COR-L47 (cell line): ENCODE measurements at places on chromosomes 4 and X.

DNA sequence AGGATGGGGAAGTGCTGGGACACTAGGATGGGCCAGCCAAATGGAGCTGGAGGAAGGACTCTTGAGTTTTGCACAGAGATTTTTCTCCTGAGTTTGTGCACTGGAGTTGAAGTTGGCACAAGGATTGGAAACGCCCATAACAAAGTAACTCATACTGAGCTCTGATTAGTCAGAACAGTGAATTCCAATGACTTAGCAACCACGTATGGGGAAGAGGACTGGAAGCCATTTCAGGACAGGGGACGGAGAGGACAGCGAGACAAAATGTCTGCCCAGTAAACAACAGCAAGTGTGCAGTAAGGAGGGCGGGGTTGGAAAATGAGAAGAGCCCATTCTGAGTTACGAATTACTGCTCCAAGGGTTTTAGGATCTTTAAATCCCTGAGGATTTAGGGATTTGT is 5.9 kb downstream of the RIPPLY1 start:
- DNase-seq: no peak

GRCh38 chr4:140648716-140649308 is 80.1 kb upstream of the UCP1 start:
- no peak for DNase-seq

DNA sequence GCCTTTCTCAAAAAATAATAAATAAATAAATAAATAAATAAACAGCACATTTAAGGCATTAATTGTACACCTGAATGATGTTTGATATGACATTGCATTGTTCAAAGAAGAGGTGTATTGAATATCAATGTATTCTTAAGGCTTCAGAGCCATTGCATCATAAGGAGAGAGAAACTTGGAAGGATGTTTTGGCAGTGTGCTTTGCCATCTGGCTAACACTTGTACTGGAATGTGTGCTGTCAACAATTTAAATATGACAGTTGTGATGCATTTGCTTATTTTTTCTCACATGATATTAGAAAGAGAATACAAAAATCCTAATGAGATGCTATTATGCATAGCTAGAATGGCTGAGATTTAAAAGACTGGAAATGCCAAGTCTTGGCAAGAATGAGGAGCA is 67.8 kb downstream of the FAM133A start:
- DNase-seq: no peak

DNA sequence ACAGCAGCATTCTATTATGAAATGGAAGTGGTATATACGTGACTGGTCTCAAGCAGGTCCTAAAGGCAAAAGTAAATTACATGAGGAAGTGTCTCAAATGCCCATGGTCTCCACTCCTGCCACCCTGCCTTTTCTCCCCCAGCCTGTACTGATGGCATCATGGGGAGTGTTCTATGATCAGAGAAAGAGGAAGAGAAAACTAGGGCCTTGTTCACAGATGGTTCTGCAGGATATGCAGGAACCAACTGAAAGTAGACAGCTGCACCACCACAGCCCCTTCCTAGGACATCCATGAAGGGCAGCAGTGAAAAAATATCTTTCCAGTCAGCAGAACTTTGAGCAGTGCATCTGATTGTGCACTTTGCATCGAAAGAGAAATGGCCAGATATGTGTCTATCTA is 901.5 kb downstream of the ARAP2 start:
- DNase-seq: no peak

DNA sequence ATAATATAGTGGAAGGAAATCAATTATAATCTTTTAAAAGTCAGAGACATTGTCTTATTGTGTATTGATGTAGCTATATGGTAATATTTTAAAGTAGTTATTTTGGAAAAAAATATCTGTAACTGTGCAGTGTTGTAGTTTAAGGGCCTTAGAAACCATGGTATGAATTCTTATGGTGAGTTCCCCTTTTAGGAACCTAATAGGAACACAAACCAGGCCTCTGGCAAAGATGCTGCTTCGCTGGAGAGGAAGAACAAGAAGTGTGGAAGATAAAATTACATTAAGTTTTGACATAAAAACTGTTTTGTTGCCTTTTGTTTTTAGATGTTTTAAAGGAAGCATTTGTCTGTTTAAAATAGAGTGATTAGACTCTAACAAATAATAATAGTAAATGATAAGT is 10.9 kb upstream of the TMPRSS11D start:
- no peak for DNase-seq

DNA sequence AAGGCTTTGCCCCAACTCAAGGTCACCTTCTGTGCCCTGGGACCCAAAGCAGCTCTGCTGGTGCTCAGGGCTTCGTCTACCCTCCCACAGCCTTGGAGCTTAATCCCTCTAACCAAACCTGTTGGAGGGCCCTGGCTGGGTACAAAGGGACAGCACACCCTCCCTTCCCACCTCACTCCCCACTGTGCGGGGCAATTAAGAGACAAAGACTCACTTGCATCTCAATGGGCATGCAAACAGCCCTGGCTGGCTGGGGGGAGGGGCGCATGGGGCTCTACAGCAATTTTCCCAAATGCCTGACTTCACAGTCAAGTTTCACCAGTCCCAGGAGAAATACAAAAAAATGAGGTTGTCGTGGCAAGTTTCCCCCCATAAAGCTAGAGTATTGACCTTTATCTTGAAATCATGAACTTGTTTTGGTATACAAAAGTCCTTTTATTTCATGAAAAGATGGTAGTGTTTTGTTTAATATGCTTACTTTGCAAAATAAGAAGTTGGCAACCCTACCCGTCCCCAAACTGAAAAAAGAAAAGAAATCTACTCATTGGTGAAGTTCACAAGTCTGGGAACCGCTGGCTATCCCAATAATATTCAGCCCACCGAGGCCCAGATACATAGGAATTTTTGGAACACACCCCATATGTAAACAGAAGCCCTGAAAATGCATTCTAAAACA is 4.1 kb upstream of the CD99L2 start:
- peak; percentile 34 for DNase-seq

- peak; percentile 96 for DNase-seq
Observed at GRCh38 chr4:118684873-118685811, at the start of gene METTL14. TSS of gene METTL14 (plus strand) at chr4:118685392. CDS start at chr4:118685535, 143 bp downstream.

- no peak for DNase-seq
Observed at GRCh38 chr4:155599085-155599484, 67.6 kb upstream of the GUCY1A1 start.

- no peak for DNase-seq
Observed at GRCh38 chrX:74179071-74179470, 124.9 kb upstream of the ZCCHC13 start.

GRCh38 chrX:18390941-18391538 is 34.4 kb upstream of the CDKL5 start:
- peak; percentile 20 for DNase-seq

DNA sequence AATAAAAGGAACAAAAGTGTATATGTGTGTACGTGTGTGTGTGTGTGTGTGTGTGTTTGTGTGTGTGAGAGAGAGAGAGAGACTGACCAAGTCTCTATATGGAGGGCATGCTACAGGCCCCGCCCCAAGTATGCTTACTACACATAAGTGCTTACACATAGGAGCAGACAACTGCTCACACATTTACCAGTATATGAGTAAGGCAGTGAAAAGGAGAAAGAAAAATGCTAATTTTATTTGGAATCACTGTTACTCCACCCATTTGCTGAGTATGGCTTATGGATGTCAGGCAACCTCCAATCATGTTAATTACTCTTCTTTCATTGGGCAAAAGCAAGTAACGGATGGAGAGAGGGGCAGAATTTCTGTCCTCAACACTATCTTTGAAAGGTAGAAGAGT is 107.6 kb upstream of the STK26 start:
- no peak for DNase-seq

DNA sequence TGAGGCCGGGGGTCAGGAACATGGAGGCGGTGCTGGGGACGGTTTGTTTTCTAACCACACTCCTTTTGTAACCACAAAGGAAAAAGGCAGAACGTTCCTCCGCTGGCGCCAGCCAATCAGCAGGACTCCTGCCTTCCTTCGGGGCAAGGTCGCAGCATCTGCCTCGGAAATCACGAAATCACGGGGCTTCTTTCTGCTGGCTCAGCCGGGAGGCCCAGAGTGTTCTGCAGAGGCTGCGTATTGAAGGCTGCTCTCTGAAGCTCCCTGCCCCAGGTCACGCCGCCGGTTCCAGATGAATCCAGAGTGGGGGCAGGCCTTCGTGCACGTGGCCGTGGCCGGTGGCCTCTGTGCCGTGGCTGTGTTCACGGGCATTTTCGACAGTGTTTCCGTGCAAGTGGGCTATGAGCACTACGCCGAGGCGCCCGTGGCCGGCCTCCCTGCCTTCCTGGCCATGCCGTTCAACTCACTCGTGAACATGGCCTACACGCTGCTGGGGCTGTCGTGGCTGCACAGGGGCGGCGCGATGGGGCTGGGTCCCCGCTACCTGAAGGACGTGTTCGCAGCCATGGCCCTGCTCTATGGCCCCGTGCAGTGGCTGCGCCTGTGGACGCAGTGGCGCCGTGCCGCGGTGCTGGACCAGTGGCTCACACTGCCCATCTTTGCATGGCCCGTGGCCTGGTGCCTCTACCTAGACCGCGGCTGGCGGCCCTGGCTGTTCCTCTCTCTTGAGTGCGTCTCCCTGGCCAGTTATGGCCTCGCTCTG is 9.4 kb downstream of the TMEM187 start:
- DNase-seq: no peak

GRCh38 chr4:575281-576141 is 584 bp downstream of the TMEM271 start:
- peak; percentile 29 for DNase-seq

- no peak for DNase-seq
Observed at GRCh38 chr4:4583606-4584005, 41.8 kb upstream of the STX18 start.

DNA sequence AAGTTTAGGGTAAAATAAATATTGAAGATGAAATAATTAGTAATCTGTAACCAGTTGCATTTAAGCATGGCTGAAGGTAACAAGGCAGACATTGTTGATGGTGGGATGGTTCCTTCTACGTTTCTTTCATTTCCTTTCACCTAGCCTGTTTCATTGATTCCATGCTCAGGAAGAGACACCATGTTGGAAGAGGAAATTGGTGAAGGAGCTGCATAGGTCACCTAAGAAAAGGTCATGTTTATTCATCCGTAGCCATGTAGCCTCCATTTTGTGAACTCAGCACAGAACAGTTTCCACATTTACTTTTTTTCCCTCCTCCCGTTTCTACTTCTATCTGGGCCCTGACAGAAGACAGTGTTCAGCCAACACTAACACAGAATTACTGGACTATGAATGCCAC is 3.8 kb downstream of the ADH1B start:
- no peak for DNase-seq

- no peak for DNase-seq
Observed at GRCh38 chr4:55887594-55887993, 34.1 kb downstream of the EXOC1 start.

DNA sequence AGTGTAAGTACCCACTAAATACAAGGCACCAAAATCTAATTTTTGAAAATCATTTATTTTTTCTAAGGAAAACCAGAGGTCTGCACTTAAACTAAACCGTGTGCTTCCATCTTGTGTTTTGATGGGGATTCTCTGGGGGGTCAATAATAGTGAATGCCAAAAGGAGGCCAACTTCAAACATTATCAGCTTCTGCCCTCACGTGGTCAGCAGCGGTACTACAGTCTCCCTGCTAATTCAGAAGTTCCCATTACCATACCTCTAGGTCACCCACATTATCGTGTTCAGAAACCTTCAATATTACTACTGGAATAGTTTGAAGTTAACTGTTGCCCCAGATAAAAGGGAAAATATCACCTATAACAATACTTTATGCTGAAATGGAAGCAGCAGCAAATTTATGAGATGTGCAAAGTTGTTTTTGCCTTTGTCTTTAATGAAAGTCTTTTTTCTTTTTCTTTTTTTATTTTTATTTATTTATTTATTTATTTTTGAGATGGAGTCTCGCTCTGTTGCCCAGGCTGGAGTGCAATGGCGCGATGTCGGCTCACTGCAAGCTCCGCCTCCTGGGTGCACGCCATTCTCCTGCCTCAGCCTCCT is 17.3 kb downstream of the CTPS2 start:
- no peak for DNase-seq

DNA sequence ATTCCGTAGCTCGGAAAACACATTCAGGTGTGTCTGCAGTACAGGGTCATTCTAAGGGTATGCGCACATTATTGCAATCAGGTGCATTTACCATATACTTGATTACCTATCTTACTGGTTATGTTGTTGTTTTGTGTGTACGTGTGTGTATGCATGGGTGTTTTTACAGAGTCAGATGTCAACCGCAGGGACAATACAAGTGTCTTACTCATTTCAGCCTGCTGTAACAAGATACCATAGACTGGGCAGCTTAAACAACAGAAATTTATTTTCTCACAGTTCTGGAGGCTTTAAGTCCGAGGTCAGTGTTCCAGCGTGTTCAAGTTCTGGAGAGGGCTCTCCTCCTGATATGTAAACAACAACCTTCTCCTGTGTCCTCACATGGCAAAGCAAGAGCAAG is 316.7 kb downstream of the DMD start:
- DNase-seq: no peak

DNA sequence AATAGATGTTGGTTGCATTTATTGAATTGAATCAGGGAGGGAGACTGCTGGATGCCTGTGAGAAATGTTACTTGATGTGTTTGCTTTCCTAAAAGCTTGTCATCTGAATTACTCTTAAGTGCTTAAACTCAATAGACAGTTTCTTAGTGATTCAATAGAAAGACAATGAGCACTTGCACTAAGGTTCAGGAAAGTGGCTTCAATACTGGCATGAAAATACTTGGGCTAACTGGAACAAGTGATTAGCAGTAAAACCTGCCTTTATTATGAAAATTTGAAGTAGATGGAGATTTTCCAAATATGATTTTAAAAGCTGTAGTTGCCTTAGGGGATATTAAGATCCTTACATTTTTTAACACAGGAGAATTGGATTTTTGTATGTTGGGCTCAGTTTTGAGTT is 123.3 kb downstream of the RNF150 start:
- no peak for DNase-seq

DNA sequence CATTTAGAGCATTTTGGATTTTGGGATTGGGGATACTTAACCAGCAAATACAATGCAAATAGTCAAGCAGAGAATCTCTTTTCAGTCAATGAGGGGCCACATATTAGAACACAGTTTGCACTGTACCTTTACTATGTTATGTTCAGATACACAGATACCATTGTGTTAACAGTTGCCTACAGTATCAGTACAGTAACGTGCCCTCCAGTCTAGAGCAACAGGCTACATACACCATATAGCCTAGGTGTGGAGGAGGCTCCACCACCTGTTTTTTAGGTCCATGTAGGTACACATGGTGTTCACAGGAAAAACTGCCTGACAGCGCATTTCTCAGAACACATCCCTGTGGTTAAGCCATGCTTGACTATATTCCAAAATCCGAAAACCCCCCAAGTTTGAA is 9.1 kb downstream of the GRPEL1 start:
- DNase-seq: no peak

DNA sequence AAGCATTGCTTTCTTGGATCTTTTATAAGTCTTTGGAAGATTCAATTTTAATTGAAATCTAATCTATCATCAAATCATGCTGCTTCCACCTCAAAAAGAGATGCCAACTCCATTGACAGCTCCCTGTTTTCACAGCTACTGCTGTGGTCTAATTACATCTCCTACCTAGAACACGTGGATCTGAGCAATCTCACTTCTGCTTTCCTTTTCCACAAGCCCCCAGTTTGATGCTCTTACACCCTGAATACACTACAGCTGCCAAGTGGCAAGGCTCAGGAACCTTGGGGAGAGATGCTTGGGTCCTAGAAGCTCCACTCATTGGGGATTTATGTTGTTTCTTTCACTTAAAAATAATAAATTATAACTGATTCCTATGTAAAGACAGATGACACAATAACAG is 172.0 kb downstream of the CFAP299 start:
- DNase-seq: peak; percentile 39

GRCh38 chrX:32592786-32593185 is 618.6 kb downstream of the DMD start:
- no peak for DNase-seq

- no peak for DNase-seq
Observed at GRCh38 chr4:53608649-53609048, 17.4 kb upstream of the LNX1 start.
